Right atrium auricular region (tissue), 2 donors: ENCODE measurements at places on chromosomes 12 and 14. TPM values are rescaled to one million over a fixed set of nuclear protein-coding genes. Genes with fewer than 3 reads are reported as not detected.

DNA sequence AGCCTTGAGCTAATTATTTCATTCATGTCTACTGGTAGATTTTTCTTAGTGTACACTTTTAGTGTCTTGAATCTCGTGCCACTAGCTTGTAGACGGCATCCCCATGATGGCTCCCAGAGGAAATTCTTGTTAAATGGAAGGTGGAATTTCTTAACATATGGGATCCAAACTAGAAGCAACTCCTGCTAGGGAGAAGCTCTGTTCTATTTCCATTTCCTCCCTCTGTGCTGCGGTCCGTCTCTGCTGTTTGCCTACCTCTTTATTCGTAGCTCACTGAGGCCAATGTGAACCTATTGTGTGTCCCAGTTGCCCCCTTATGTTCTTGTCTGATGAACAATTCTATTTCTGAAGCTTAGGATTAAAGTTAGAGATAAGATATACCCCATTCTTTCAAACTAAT is 588 bp downstream of the PIK3C2G start:
- no peak for DNase-seq
- H3K27me3 ChIP-seq: no peaks in the 10 kb centered on the region
- no peaks in the 10 kb centered on the region for H3K4me1 ChIP-seq
- no peak overlapping the region for H3K4me3 ChIP-seq
- H3K27ac ChIP-seq: no peak overlapping the region

DNA sequence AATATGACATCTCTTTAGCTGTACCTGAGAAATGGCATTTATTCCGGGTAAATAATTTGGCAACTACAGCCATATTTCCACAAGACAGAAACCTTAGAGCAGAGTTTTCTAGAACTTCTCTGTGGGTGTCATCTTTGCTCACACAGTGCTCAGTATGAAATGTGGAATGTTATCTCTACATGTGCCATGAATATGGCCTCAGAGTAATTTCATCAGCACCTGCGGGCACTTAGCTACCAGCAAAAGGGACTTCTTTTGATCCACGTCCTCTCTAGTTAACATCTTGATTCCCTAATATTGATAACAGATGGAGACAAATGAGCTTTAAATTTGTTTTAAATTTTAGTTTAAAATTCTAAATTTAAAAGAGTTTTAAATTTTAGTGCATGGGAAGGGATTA is 2.9 kb upstream of the ATG14 start:
- H3K27me3 ChIP-seq: no peaks in the 10 kb centered on the region
- H3K4me3 ChIP-seq: no peak overlapping the region
- no peaks in the 10 kb centered on the region for H3K4me1 ChIP-seq
- H3K27ac ChIP-seq: no peak overlapping the region

GRCh38 chr14:104288272-104288671 is 149.9 kb downstream of the KIF26A start:
- DNase-seq: no peak
- no peaks in the 10 kb centered on the region for H3K27me3 ChIP-seq
- H3K36me3 ChIP-seq: no peaks in the 10 kb centered on the region
- no peak overlapping the region for H3K4me3 ChIP-seq
- no peak overlapping the region for H3K27ac ChIP-seq

DNA sequence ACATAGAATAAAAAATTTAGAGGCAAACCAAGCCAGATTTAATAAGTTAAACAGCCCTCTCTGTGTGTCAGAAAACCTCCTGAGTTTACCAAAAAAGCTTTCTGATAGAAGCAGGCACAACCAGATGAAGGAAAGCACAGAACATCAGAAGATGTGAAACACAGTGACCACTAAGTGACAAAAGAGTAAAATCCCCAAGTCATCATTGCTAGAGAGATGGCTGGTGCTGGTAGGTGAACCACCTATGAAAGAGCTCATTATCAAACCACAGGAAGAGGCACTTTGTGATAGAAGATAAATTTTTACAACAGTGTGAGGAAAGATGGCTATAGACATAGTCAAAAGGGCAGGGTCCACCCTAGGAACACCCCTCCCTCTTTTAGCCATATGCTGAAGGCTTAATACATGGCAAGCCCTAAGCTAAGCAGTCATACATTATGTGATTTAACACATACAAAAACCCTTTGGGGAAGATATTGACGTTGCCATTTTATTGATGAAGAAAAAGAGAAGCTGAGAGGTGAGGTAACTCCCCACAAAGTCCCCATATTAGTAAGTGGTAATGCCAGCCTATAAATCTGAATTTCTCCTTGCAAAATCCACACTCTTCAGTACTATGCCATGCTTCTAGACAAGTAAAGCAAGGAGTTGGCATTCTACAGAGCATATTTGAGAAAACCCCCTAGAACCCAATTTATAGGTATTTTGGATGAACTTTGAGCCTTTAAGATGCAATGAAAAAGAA is 449.9 kb downstream of the LRIG3 start:
- no peaks in the 10 kb centered on the region for H3K27me3 ChIP-seq
- no peak overlapping the region for H3K4me3 ChIP-seq
- H3K4me1 ChIP-seq: no peaks in the 10 kb centered on the region
- no peak for DNase-seq
- H3K27ac ChIP-seq: no peak overlapping the region

DNA sequence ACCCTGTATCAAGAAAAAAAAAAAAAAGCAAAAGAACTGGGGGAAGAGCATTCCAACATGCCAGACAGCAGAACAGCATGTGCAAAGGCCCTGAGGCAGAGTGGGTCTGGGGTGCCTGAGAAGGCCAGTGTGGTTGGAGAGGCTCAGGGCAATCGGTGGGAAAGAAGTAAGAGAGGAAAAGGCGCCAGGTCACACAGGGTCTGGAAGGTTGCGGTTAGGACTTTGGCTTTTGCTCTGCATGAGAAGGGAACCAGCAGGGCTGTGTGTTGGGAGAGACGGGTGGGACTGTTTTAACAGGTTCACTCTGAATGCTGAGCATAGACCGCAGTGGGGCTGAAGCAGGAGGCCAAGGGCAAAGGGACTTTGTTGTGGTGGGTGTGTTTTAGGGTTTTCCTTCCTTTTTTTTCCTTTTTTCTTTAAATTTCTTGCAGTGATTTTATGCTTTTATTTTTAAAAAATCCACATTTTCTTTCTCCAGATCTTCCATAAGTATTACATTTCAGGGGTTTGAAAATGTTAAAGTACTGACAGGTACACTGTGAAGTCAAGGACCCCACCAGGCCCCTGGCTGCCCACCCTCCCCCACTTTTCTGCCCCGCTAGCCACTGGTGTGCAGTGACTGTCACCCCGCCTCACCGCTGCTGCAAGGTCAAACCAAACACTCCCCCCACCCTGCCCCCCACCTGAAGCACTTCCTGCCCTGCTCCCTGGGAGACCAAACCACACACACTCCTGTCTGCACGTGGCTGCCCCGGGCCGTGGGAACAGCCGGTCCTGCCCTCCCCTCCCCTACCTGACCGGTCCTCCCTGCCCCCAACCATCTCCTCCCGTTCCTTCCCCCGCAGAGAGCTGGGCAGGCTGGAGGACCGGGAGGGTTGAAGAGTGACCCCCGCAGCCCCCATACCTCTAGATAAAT is 30.0 kb downstream of the DTX1 start:
- H3K4me3 ChIP-seq: no peak overlapping the region
- no peaks in the 10 kb centered on the region for H3K36me3 ChIP-seq
- DNase-seq: no peak
- H3K27me3 ChIP-seq: no peaks in the 10 kb centered on the region
- no peak overlapping the region for H3K27ac ChIP-seq
- H3K4me1 ChIP-seq: no peaks in the 10 kb centered on the region

- no peak overlapping the region for H3K4me3 ChIP-seq
- no peak for DNase-seq
- H3K27me3 ChIP-seq: no peaks in the 10 kb centered on the region
- no peaks in the 10 kb centered on the region for H3K4me1 ChIP-seq
- H3K27ac ChIP-seq: no peak overlapping the region
- H3K36me3 ChIP-seq: no peaks in the 10 kb centered on the region
Measured at GRCh38 chr12:113099364-113099763, 36.2 kb downstream of the RASAL1 start.

GRCh38 chr14:91249841-91250616 is 5.5 kb upstream of the GPR68 start:
- peaks cover 27% of the 10 kb centered on the region for H3K4me1 ChIP-seq
- no peak for DNase-seq
- H3K4me3 ChIP-seq: no peak overlapping the region
- H3K27me3 ChIP-seq: no peaks in the 10 kb centered on the region
- no peak overlapping the region for H3K27ac ChIP-seq

DNA sequence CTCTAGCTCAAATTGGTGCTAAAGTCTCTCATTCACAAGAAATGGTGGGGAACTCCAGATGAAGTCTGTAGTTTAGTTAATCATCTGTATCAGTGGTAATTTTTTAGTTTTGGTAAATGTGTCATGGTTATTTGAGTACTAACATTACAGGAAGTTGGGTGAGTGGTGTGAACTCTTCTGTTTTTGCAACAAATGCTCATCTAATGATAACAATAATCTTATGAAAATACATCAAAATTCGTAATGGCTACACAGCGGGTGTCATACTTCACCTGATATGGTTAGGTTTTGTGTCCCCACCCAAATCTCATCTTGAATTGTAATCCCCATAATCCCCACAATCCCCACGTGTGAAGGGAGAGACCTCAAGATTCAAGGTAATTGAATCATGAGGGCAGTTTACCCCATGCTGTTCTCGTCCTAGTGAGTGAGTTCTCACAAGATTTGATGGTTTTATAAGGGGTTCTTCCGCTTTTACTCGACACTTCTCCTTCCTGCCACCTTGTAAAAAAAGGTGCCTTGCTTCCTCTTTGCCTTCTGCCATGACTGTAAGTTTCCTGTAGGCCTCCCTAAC is 209.3 kb upstream of the FOXN3 start:
- H3K27ac ChIP-seq: no peak overlapping the region
- no peaks in the 10 kb centered on the region for H3K27me3 ChIP-seq
- H3K4me3 ChIP-seq: no peak overlapping the region
- H3K36me3 ChIP-seq: no peaks in the 10 kb centered on the region
- DNase-seq: no peak
- no peaks in the 10 kb centered on the region for H3K4me1 ChIP-seq

DNA sequence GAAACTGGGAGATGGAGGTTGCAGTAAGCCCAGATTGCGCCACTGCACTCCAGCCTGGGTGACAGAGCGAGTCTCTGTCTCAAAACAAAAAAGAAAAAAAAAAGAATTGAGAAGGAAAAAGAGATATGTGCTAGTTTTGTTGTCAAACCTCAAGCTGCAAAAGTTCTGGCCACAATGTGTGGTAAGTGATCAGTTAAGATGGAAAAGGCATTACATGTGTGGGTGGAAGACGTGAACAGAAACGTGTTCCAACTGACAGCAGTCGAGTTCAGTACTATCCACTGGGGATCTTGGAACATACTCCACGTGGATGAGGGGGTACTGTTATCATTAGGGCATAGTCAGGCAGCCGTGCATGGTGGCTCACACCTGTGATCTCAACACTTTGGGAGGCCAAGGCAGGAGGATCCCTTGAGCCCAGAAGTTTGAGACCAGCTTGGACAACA is 17.3 kb downstream of the GPR68 start:
- H3K27ac ChIP-seq: no peak overlapping the region
- H3K27me3 ChIP-seq: no peaks in the 10 kb centered on the region
- peaks cover 24% of the 10 kb centered on the region for H3K36me3 ChIP-seq
- DNase-seq: no peak
- H3K4me1 ChIP-seq: peaks cover 17% of the 10 kb centered on the region

DNA sequence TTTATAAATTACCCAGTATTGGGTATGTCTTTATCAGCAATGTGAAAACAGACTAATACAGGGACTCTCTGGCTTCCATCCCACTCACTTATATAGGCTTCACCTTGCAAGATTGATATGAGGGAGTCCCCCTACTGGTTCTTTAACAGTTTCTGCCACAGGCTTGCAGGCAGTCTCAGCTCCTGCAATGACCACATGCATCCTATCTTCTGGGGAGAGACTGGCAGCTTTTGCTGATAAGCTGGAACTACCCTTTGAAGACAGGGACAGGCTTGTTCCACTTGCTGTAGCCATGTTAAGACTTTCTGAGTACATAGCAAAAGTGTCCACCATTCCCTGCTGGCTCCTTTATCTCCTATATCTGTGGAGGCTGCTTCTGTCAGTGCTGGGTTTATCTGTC is 531.7 kb upstream of the FLRT2 start:
- no peaks in the 10 kb centered on the region for H3K4me1 ChIP-seq
- DNase-seq: no peak
- H3K4me3 ChIP-seq: no peak overlapping the region
- H3K36me3 ChIP-seq: no peaks in the 10 kb centered on the region
- no peak overlapping the region for H3K27ac ChIP-seq

CCND2 gene
- 165 TPM for total RNA-seq

LRFN5 gene
- total RNA-seq: 0.39 TPM

- H3K4me3 ChIP-seq: no peak overlapping the region
- no peaks in the 10 kb centered on the region for H3K36me3 ChIP-seq
- H3K27me3 ChIP-seq: no peaks in the 10 kb centered on the region
Measured at GRCh38 chr12:1053690-1054089, 62.7 kb downstream of the ERC1 start.

- no peak overlapping the region for H3K4me3 ChIP-seq
- no peak for DNase-seq
- no peak overlapping the region for H3K27ac ChIP-seq
- no peaks in the 10 kb centered on the region for H3K27me3 ChIP-seq
Measured at GRCh38 chr12:34306133-34306830, 284.0 kb downstream of the ALG10 start.

SMIM41 gene
- total RNA-seq: 3.2 TPM

FOXG1 gene
- total RNA-seq: not detected

GRCh38 chr12:51265024-51265423 is 5.2 kb downstream of the SMAGP start:
- no peaks in the 10 kb centered on the region for H3K36me3 ChIP-seq
- no peaks in the 10 kb centered on the region for H3K4me1 ChIP-seq
- H3K4me3 ChIP-seq: no peak overlapping the region
- H3K27ac ChIP-seq: no peak overlapping the region

GRCh38 chr14:72532686-72533454 is 361.0 kb downstream of the DPF3 start:
- no peak for DNase-seq
- H3K4me3 ChIP-seq: no peak overlapping the region

SYNJ2BP gene
- 19.3 TPM for total RNA-seq

DNA sequence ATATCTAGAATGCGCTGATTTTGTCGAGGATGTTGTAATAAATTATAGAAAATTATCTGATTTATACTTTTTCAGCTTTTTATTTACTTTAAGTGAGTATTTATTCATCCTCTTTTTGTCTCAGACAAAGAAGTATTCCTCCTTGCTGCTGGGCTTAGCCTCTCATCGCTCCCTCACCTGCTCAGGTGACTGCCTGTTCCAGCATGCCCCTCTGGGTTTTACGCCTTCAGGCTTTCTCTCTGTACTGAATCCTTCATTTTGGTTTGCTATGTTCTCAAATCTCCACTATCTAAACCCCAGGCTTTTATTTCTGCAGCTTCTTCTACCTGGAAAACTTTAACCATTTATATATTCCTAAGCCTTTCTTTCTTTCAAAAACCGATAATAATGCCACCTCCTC is 1650.9 kb upstream of the SEL1L start:
- H3K27ac ChIP-seq: no peak overlapping the region
- H3K4me1 ChIP-seq: no peaks in the 10 kb centered on the region
- no peak for DNase-seq
- H3K36me3 ChIP-seq: no peaks in the 10 kb centered on the region
- no peak overlapping the region for H3K4me3 ChIP-seq

GRCh38 chr12:15918066-15918465 is 6.9 kb downstream of the DERA start:
- H3K4me1 ChIP-seq: no peaks in the 10 kb centered on the region
- H3K4me3 ChIP-seq: no peak overlapping the region
- H3K36me3 ChIP-seq: no peaks in the 10 kb centered on the region
- no peaks in the 10 kb centered on the region for H3K27me3 ChIP-seq
- DNase-seq: no peak
- H3K27ac ChIP-seq: no peak overlapping the region

CYP46A1 gene
- 6.9 TPM for total RNA-seq
